ENCODE measurements at places on chromosomes 13 and 19.

GRCh38 chr13:98054301-98054700 is 88.6 kb upstream of the FARP1 start:
- DNase-seq = no peak

GRCh38 chr13:113167575-113167974 is 9.1 kb downstream of the PROZ start:
- no peak for DNase-seq

- DNase-seq = no peak
Observed at GRCh38 chr19:17497149-17497798, 14.2 kb upstream of the PGLS start.

- DNase-seq = no peak
Observed at GRCh38 chr19:46296722-46297461, at the start of gene HIF3A. TSS of gene HIF3A (plus strand) at chr19:46297042. CDS start at chr19:46297077, 35 bp downstream.

DNA sequence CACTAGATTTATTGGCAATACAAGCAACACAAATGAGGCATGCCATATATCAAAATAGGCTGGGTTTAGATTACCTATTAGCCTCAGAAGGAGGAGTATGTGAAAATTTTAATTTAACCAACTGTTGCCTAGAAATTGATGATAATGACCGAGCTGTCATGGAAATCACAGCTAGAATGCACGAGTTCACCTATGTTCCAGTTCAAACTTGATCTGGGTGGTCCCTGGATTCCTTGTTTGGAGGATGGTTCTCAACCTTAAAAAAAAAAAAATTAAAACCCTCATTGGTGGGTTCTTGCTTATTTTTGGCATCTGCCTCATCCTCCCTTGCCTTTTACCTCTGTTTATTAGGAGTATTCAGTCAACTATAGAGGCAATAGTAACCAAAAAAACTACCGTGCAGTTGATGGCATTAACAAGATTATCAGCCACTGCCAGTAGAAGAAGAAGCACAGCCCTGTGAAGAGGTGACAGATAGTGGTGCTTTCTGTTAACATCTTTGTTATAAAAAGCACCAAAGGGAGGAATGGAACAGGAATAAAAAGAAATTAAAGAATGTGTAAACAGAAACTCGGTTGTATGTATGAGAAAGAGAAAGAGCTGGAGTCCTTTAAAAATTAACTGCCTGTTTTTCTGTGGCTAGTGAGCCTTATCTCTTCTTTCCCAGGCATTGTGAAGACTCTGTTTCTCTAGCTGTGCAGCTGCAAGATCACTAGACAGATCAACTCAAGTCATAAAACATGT is 106.4 kb downstream of the ZNF429 start:
- no peak for DNase-seq

Data from HFFc6 (cell line).